NCI-H187 (cell line): ENCODE measurements at places on chromosomes 16 and 17.

- no peak for DNase-seq
Measured at GRCh38 chr16:22353933-22354541, 20.4 kb downstream of the CDR2 start.

GRCh38 chr17:38996660-38997337, 29.6 kb upstream of the FBXO47 start:
- no peak for DNase-seq

DNA sequence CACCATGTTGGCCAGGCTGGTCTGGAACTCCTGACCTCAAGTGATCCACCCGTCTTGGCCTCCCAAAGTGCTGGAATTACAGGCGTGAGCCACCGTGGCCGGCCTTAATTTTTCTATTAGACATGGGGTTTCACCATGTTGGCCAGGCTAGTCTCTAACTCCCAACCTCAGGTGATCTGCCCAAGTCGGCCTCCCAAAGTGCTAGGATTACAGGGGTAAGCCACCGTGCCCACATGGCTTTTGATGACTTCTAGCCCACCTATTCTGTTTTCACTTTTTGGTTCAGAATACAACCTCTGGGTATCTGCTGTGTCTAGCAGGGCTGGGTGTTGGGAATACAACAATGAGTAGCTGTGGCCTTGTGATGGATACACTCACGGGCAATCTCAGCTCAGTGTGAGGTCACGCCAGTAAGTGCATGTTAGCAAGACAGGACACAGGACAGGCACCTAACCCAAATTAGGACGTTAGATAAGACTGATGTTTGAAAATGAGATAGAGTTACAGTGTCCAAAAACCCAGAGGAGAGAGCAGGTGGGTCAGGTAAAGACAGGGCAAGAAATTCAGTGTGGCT, 14.1 kb upstream of the YWHAE start:
- no peak for DNase-seq

- no peak for DNase-seq
Measured at GRCh38 chr17:49290690-49291359, 60.2 kb upstream of the PHOSPHO1 start.

DNA sequence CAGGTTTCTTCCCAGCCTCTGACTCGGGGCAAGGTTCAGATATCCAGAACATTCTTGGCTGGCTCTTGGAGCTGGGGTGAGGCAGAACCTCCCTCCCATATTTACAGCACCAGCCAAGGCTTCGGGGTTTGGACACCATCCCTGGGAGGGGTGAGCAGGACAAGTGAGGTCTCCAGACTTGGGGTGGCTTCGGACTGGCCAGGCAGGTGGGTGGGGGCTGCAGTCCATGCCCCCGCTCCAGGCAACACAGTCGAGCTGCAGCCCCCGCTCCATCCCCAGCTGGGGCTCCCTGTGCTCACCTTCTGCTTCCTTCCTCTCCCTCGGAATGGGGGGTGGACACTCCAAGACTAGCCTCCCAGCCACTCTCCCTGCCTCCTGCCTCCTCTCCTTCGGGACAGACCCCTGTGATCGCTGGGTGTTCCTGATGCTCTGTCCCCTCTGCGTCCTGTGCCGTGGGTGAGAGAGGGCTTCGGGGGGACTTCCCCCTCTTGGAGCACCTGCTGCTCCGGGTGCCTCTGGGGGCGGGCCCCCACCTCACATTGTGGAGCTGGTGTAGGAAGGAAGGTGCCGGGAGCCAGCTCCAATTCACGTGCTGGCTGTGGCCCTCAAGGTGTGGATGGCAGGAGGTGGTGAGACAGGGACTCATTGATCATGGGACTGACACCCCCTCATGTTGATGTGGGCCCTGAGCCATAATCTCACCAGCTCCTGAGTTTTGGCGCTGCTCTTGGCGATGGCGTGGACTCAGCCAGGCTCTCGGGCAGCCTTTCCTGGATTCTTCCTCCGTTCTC, 189.2 kb downstream of the SEC14L1 start:
- no peak for DNase-seq

DNA sequence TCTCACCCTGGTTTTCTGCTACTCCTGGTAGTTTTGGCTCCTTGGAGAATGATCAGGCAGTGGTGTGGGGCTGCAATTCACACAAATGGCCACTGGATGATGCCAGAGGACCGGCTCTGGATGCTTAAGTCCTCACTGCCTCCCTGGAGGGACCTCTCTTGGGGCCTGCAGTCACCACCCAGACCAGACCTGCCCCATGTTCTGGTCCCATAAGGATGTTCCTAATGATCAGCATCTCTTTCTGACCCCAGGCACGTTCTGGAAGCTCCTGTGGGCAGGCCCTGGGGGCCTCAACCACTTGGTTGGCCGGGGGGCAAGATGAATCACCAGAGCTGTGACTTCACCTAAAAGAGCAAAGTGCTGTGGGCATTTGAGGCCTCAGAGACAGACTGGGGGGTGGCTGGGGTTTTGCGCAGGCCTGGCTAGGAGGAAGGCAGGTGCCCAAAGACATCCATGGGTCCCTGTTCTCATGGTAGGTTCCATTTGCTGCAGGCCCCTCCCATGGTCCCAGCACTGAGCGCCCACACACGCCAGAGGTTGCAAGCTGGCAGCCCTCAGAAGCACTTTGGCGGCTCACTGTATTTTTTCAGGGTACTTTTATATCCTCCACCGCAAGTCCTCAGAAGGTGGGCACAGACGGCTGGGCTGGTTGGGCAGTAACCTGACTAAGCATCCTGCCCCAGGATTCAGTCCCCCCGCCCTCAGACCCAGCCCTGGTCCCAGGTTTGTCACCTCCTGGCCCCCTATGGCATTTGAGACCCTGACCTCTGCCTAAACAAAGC, 53.2 kb downstream of the NT5M start:
- peak; percentile 42 for DNase-seq

DNA sequence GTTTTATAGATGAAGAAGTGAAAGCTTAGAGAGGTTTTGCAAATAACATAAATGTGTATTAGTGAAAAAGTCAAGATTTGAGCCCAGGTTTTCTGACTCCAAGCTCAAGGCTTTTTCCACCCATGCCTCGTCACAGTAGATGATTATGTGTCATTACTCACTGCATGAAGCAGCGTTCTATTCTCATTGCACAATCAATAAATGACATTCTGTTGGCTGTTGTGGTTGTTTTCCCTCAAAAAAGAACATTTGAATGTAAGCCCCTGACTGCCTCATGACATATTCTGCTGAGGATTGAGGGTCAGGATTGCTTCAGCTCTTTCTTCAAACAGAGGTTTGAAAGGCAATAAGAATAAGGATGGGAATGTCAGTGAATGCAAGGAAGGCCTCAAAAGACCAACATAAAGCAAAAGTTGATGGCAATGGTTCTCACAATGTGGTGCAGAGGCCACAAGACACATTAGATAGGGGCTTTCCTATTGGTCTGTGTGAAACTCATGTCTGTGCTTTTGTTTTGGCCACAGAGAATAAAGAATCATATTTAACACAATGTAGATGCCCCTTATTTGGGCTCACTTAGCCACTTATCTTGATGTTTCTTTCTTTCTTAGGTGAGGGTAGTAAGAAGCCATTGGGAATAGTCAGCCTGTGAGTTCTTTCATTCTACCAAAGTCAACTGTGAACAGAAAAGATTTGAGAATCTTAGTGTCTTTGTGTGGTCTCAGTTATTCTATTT, 5.4 kb upstream of the MMD start:
- no peak for DNase-seq

- DNase-seq, result no peak
Measured at GRCh38 chr17:50184064-50184463, 17.4 kb downstream of the COL1A1 start.
